Stimulated activated CD8-positive, alpha-beta memory T cell treated with anti-CD3 and anti-CD28 coated beads, Interleukin-15, amount 100 ng/mL, for 4 hours (primary cell): ENCODE measurements at places on chromosomes 5 and 9.

DNA sequence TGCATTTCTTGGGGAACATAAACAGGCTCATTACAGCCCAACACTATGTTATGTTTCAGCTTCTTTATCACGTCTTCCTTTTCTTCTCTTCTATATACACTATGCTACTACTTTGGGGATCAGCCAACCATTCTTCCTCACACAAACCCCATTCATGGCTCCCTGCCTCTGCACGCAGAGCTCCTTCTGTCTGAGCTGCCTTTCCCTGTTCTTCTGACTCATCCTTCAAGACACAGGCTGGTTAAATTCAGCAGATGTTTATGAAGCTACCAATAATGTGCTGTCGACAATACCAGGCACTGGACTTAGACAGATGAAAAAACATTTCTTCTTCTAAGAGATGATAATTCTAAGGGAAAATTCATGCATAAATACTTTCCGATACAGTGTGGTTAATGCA is 102.5 kb upstream of the TXNDC8 start:
- DNase-seq: no peak

GRCh38 chr5:82298668-82299067 is 20.5 kb upstream of the RPS23 start:
- DNase-seq: no peak

- DNase-seq: no peak
Measured at GRCh38 chr5:136104306-136104965, 28.2 kb upstream of the SMAD5 start.

DNA sequence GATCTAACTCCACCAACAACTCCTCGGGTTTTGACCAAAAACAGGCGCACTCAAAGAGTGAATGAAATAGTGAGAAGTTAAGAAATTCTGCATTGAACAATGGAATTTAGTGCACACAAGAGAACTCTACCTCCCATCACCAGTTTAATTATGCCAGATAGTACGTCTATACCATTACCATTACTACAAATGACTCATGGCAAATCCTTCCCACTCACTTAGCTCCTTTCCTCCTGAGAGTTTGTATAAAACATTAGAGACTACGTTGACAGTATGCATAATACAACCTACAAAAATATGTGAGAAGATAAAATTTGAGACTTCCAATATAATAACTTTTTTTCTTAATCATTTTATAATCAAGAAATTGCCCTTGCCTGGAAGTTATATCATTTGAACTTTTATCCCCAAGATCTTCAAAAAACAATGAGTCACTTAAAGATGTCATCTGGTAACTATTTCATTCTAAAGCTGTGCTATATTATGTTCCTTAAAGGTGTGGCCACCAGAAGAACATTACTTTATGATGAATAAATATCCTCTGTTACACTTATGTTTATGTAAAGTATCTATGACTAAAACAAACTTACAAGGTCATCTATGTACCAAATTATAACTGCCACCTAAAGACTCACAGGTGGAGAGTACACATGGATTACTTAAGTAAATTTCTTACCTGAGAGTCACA is 297.9 kb upstream of the PTGER4 start:
- DNase-seq: no peak

- no peak for DNase-seq
Measured at GRCh38 chr9:10843151-10843550, 230.3 kb upstream of the PTPRD start.

GRCh38 chr5:160390787-160391696 is 8.8 kb downstream of the FAM200C start:
- no peak for DNase-seq

GRCh38 chr9:12266758-12267157 is 426.4 kb upstream of the TYRP1 start:
- no peak for DNase-seq

- DNase-seq: no peak
Measured at GRCh38 chr9:84669013-84669287, 579 bp upstream of the NTRK2 start.

GRCh38 chr5:170147753-170148264 is 42.1 kb downstream of the FOXI1 start:
- DNase-seq: no peak

DNA sequence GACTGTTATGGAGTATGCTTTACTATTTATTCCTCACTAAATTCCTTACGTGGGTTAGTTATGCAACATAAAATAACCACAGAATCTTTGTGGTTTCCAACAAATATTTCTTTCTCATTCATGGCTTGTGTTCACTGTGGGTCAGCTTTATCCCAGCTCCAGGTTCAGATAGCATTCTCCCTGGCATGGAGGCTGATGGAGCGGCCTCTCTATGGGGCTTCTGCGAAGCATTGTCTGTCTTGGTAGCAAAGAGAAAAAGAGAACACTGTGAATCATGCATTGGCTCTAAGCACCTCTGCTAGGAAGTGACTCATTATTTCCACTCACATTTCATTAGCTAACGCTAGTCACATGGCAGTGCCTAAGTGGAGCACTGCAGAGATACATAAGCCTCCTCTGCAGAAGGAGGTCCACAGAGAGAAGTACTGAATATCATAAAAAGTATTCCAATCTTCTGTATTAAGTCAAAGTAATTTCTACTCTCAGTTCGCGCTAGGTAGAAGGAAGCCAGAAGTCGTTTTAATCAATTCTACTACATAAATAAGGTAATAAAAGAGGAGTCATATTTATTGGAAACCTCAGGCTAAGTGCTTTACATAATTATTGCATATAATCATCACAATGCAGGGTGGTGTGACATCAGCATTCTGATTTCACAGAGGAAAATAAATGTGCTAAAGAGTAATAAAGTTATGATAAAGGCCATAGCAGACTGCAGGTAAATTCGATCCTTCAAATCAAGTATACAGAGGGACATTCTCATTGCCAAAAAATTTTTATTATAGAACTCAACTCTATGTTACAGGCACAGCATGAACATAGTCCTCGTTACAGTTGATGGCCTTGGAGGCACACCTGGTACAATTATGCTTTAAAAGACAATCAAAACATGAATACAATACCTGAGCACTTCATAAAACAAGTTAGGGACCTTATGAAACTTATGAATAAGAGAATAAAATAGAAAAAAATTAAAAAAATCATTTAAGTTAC is 531.1 kb downstream of the CETN3 start:
- DNase-seq: no peak

DNA sequence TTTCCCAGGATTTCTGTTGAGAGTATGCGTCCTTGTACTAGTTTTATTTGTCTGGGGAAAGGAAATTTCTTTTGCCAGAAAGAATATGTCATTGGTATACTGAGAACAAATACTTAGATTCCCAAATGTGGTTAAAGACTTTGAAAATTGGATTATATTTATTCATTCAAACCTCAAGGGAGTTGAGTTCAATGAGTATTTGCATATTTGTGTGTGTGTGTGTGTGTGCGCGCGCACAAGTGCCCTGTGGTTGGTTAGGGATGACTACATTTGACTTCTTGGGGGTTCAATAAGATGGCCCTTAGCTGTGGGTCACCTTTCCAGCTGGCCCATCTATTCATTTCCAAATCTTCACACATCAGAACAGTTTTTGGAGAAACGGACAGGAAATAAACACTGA is 4.9 kb downstream of the RXFP3 start:
- no peak for DNase-seq

- no peak for DNase-seq
Measured at GRCh38 chr9:81562231-81563019, 126.9 kb downstream of the TLE1 start.
